ENCODE measurements at places on chromosomes 5 and 9.

GRCh38 chr9:135240871-135241311 is 153.4 kb downstream of the OLFM1 start:
- DNase-seq = no peak

GRCh38 chr5:16570121-16570815 is 46.5 kb downstream of the RETREG1 start:
- no peak for DNase-seq

GRCh38 chr5:10649666-10650380 is 86.0 kb downstream of the ANKRD33B start:
- DNase-seq = no peak

DNA sequence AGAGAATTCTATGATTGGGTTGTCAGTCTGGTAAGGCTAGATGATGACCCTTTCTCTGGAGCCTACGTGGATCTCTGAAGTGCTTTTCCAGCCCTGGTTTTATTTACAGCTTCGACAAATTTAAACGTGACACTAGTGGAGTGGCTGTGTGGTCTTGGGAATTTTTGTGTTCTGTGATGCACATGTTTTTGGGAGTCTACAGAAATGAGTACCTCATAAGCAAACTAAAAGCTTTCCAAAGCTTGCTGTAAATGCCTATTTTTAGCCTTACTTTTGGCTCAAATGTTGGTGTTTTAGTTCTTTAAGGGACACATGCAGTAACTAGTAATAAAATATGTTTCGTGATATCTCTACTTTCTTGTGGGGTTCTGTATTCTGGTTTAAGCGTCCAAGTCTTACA is 3.3 kb downstream of the LARP1 start:
- no peak for DNase-seq

DNA sequence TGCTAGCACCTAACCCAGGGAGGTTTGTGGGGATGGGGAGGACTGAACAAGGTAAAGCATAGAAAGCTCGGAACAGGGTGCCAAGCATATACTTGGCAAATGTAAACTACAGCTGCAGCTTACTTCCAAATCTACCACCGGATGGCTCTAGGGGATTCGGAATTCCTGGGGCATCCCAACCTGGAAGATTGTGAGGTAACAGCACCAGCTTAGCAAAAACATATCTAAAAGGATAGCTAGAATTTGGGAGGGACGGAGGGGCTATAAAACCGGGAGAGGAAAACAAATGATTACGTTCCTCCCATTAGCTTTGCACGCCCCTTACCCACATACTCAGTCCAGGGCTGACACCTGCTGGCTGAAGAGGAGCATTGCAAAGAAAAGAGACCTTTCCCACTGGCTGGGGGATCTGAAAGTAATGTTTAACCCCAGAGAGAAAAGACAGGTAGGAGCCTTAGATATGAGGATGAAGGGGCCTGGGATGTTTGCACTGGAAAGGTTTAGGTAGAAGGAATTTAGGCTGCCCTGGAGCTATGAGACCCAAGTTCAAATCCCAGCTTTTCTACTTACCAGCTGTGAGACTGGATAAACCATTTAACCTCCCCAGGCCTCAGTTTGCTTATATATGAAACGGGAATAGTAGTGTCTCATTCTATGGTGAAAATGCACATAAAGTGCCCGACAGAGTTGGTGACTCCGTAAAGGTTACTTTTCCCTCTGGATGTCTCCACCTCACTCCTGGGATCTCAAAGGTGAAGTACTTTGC is 73.6 kb downstream of the FAM114A2 start:
- DNase-seq = peak; percentile 42

- DNase-seq = no peak
Measured at GRCh38 chr5:95863383-95863757, 40.8 kb upstream of the GLRX start.
